ENCODE measurements at places on chromosomes 4 and X.
A peak's percentile ranks its signal among the peaks of the same experiment; 100 is the strongest.

DNA sequence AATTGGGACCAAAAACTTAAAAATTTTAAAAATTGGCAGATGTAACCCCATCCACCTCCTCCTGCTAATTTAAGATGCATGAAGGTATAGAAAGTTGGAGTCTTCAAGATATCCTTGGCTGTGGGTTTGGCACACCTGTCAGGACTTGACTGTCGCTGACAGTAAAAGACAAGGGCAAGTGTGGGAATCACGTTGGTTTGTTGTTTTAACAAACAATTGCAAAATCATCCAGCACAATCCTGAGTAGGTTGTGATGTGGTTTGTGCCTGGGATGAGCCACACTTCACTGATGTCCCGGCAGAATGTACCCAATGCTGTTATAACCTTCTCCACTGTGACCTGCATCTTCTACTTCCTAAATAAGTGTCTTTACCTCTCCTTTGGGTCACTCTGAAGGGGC, 24.0 kb downstream of the HOPX start:
- no peak for DNase-seq

DNA sequence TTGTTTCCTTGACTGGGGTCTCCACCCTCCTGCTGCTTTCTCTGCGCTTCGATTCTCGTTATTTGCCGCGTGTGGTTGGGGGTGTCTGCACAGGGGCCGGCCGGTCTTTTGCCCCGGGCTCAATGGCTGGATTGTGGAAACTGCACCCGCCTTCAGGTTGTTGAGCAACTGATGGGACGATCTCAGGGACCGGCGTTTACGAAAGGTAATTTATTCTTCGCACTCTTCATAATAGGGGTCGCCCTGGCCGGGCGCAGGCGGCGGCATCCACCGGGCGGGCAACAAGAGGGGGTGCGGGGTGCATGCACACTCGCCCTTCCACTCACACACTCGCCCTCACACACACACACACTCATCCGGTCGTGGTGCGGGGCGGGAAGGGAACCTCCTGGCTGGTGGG, 1.4 kb downstream of the ADGRL3 start:
- no peak for DNase-seq

- peak; percentile 14 for DNase-seq
Observed at GRCh38 chr4:3233391-3234071, 15.4 kb upstream of the MSANTD1 start.

DNA sequence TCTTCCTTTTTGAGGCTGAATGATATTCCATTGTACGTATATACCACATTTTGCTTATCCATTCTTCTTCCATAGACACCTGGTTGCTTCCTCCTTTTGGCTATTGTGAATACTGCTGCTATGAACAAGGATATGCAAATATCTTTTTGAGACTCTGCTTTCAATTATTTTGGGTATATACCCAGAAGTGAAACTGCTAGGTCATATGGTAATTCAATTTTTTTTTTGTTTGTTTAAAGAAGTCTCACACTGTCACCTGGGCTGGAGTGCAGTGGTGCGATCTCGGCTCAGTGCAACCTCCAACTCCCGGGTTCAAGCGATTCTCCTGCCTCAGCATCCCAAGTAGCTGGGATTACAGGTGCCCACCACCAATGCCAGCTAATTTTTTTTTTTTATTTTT, 75.3 kb downstream of the METTL14 start:
- DNase-seq, result no peak

DNA sequence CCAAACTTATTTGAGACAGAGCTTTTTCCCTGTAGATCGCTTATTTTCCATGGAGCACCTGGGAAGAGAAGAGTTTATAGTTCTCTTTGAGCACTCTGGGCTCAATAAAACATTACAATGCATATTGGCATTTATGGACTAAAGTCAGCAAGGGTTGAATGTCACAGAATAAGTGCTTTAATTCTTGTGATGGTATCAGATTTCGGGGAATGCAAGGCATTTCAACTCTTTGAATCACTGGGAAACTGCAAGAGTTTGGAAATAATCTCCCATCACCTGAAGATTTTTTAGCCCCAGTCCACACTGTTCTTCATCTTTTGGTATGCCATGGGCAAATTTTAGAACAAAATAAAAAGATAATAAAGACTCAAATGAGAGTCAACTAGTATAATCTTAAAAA, 111.5 kb upstream of the WDFY3 start:
- no peak for DNase-seq

GRCh38 chrX:11546917-11547316, 118.8 kb downstream of the ARHGAP6 start:
- DNase-seq, result no peak

DNA sequence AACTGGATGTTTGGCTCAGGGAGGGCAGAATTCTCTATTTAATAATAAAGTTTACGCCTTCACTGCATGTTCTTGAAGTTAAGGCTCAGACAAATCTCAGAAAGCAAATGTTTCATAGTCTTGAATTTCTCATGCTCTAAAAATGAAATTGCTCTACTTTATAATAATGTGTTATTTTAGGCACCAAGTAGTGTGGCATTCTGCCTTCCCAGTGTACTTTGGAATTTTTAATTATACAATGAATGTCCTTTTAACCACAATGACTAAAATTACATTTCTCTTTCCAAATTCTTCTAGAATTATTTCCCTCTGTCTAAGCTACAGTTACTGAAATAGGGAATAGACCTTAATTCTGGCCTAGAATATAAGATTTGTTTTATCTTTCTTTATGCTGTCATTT, 97.9 kb upstream of the PDE5A start:
- no peak for DNase-seq

GRCh38 chr4:109913596-109914241, 1.0 kb downstream of the EGF start:
- no peak for DNase-seq

DNA sequence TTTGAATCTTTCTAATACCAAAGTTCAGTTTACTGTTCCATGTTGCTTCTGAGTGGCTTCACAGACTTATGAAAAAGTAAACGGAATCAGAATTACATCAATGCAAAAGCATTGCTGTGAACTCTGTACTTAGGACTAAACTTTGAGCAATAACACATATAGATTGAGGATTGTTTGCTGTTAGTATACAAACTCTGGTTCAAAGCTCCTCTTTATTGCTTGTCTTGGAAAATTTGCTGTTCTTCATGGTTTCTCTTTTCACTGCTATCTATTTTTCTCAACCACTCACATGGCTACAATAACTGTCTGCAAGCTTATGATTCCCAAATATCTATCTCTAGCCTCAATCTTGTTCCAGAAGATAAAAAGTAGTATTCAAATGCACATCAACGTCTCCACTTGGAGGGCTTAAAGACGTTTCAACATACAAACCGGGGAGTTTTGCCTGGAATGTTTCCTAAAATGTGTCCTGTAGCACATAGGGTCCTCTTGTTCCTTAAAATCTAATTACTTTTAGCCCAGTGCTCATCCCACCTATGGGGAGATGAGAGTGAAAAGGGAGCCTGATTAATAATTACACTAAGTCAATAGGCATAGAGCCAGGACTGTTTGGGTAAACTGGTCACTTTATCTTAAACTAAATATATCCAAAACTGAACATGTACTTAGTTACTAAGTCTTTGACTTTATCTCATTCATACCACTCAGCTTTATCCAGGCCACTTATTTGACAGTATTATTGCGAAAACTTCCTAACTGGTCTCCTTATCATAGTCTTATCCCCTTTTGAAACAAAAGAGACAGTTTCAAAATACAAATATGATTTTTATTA, 3.6 kb upstream of the AFP start:
- DNase-seq, result no peak

DNA sequence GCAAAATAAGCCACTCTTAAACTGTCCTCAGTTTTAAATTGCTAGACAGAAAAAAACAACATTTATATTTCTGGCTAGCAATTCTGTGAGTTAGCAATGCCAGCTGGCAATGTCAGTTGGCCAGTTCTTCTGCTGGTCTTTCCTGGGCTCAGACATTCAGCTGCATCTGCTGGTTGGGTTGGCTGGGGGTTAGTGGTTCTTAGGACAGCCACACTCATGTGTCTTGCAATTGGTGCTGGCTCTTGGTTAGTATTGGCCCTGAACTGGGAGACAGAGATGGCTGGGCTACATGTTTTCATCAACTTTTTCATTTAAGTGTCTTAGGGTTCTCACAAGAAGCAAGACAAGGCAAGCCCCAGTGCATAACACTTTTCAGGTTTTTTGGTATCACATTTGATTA, 48.0 kb upstream of the PDLIM5 start:
- no peak for DNase-seq

GRCh38 chr4:67776746-67777145, 22.6 kb upstream of the GNRHR start:
- no peak for DNase-seq

- peak; percentile 38 for DNase-seq
Observed at GRCh38 chrX:54891573-54891972, 29.1 kb upstream of the TRO start.

DNA sequence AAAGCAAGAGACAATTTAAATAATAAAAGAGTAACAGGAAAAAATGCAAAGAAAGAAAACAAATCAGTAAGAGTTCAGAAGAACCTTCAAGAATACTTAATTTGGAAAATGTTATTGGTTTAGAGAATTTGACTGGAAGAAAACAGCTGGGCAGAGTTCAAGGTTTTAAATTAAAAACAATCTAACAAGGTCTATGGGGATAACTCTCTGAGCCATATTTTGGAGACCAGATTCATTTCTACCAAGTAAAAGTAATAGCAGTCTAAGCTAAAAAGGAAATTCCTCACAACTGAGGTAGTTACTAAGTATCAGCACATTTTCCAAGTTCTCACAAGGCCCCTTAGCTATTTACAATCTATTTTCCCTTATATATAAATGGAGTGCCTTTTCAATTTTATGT, 82.4 kb upstream of the TFDP3 start:
- no peak for DNase-seq

- DNase-seq, result peak; percentile 90
Observed at GRCh38 chr4:15913631-15913970, 24.9 kb downstream of the FGFBP1 start.

DNA sequence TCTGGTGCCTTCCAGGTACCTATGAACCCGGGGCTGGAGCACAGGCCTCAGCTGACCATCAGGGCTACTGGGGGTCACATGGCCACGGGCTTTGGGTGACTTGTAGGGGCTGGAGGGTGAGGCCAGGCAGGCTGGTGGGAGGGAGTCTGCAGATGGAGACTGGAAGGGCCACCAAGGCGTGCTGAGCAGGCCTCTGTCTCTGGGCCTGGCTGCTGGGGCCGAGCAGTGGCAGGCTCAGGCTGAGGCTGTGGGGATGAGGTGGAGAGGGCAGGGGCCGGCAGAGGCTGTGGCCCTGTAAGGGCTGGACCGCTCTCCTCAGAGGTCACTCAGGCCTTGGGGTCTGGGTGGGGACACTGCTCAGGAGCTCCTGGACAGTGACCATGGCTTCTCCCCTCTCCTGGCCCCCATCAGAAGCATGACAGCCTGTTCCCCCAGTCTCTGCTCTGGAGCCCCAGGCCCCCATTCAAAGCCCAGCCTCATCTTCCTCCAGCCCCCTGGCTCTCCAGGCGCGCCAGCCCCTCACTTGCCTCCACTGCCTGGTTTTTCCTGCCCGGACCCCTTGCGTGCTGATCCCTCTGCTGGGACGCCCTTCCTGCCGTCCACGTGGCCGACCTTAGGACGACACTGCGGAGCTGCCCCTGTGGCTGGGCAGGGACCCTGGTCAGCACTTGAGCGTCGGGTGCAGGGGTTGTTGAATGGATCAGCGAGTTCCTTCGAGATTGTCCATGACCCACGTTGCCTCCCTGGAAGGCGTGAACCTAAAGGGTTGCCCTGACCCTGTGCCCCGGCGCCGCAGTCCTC, 11.1 kb upstream of the NAT8L start:
- DNase-seq, result no peak

- DNase-seq, result peak; percentile 90
Observed at GRCh38 chr4:186700746-186701145, 22.9 kb downstream of the FAT1 start.

- DNase-seq, result no peak
Observed at GRCh38 chr4:17526695-17527477, 11.9 kb downstream of the CLRN2 start.

DNA sequence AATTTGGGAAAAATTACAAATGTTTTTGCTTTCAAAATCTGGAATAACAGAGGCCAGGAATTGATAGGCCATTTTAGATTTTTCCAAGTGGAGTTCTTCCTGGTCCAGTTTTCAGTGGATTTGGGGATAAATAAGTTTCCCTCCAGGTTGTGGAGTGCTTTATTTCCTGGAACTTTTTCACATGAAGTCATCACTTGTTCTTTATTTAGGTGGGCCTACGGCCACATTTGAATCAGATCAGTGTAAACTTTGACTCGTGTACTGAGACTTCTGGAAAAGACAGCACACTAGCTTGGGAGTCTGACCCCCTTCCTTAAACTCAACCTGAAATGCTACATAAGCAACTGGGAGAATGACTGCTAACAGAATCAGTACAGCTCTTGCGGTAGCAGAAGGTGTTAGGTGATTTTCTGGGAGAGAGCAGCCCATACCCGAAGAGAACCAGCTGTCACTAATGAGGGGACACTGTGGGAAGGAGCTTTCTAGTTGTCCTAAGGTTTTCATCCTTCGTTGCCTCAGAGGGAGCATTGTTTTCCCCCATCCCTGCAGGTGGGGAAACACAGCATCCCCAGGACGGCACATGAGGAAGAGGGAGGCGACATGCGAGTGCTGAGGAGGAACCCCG, 235.2 kb upstream of the FAT1 start:
- no peak for DNase-seq

GRCh38 chr4:88735564-88735963, 37.9 kb upstream of the NAP1L5 start:
- DNase-seq, result no peak

DNA sequence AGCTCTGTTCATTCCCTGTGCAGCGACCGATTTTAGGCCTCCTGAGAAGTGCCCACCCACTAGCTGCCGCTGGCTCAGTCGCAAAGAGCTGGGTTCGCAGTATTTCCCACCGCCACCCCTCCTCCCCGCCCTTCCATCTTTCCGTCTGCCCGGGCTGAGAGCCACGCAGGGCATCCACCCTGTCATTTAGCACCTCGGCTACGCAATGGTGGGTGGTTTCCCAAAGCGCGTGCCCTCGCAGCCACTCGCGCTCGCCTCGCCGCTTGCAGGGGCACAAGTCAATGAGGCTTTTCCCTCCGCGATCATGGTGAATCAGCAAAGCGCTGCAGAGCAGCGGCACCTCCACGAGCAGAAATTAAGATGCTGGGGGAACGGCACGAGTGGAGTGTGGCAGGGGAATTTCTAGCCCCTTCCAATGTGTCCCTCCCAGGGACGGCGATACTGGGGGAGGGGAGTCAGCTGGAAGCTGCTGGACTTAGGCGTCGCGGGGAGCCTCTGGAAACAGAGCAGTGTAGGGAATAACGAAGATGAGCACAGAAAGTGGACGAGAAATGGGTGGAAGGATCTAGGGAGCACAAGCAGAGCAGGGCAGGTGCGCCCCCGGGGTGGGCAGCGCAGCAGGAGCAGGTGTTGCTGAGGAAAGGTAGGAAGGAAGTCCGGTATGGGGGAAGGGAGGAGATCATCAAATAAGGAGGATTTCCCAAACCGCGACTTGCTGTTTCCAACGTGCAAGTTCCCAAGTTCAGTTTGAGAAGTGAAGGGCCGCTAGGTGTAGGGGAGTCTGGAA, 2.4 kb upstream of the PTCHD1 start:
- DNase-seq, result no peak

DNA sequence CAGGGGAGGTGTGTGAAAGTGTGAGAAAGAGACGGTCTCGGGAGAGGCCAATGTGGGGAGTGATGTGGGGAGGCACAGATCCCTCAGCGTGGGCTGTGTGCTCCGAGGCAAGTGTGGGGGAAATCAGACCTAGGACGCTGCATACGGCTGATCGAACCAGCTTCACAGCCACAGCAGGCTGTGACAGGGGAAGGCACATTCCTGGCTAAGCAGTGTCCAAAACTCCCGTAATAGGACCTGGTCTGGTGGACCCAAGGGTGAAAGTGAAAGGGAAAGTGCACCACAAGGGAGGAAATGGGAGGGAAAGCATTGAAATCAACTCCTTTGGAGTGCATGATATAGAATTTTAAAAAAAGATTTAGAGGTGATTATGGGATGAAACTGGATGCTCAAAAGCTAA, 10.9 kb upstream of the RHOXF2 start:
- DNase-seq, result no peak

Data from fibroblast of mammary gland (primary cell).